ENCODE measurements at places on chromosomes 12 and 14.

DNA sequence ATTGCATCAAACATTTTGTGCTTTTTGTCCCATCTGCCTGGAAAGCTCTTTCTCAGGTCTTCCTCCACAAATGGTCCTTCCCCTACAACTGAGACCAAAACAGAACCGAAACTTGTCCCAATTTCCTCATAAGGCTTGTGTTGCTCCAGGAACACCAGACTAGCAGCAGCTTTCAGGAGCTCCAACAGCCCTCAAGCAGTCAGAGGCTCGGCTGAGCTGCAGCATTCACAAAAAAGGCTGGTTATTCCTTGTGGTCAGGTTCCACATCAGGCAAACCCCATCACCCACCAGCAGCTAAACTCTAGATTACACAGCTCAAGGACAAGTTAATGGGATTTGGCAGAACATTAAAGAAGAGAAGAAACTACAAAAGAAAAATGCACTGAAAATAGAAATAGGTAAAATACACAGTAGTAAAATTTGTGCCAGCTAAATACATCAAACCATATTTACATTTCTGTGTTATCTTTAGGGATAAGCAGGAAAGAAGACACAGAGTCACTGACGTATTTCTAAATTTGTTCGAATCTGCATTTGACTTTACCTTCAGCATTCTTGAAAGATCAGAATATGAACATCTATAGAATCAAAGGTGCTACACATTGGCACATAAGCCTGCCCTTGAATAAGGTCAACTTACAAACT, 141.2 kb downstream of the STXBP6 start:
- DNase-seq = no peak

DNA sequence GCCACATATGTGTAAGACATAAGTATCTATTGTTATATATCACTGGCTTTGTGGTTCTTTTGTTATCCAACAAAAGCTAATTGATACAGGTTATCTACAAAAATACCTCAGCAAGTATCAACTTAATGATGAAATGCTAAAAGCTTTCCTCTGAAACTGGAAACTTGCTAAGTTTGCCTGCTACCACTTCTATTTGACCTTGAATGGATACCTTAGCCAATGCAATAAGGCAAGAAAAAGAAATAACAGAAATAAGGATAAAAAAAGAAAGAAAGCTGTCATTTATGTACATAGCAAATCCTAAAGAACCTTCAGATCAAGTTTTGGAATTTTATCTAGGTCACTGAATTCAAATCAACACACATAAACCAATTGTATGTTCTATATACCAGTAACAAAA, 35.5 kb upstream of the RASSF3 start:
- DNase-seq = no peak

DNA sequence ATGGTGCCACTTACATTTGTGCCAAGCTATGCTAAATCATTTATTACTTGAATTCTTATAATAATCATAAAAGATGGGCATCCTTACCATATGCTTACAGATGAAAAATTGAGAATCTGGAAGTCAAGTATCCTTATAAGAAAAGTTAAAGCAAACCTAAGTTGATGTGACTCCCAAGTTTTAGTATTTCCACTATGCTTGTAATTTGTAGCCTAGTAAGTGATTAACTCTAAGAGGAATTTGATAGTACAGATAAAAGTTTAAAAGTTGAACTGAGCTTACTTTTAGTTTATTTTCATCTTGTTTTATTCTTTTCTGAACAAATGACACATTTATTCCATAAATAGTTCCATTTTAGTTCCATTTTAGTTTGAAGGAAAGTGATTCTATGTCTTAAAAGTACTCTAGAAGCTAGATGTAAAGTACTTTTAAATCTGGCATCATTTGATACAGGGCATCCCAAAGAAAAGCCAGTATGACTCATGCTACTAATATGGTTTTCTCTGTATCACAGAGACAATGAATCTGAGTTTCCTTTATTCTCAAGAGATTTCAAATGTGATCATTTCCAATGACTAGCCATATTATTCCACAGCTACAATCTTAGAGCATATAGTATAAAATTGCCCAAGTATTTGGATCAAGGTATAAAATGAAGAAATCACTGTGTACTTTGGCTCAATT, 596.0 kb downstream of the SLC16A7 start:
- no peak for DNase-seq

DNA sequence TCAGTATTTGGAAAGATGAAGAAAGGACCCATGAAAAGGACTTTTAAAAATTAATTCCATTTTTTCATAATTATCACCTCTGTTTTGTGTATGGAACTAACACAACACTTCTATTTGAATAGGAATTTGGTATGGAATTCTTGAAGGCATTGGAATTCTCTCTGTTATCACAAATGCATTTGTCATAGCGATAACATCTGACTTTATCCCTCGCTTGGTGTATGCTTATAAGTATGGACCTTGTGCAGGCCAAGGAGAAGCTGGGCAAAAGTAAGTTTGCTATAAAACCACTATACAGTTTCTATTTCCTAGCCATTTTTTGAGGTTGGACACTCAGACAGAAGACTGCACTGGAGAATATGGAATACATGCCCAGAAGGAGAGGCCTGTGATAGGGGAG, 98.6 kb downstream of the SLC5A8 start:
- no peak for DNase-seq

DNA sequence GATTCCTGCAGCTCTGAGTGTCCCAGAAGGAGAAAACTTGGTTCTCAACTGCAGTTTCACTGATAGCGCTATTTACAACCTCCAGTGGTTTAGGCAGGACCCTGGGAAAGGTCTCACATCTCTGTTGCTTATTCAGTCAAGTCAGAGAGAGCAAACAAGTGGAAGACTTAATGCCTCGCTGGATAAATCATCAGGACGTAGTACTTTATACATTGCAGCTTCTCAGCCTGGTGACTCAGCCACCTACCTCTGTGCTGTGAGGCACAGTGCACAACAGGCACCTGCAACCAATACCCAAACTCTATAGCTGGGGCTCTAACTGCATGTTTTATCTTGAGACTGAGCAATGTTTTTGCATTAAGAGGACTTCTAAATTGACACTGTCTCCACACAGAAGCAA, 379.2 kb upstream of the OR4E1 start:
- DNase-seq = no peak

GRCh38 chr12:115722181-115722580, 555.3 kb downstream of the MED13L start:
- DNase-seq = no peak

DNA sequence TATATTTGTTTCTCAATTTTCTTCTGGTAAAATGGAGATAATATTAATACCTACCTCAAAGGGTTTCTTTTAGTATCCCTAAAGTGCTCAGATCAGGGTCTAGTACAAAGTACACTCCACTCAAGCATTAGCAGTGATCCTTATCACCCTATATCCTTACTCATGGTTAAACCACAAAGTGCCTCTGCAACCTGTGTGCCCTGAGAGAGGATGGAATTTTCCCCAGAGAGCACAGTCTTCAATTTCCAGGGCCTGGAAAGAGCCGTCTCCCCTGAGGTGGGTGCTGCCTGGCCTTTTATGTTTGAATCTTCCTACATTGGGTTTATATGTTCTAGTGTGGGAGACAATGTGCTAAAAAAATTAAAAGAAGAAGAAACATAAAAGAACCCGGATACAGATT, 183.1 kb upstream of the FBXO33 start:
- DNase-seq = no peak

GRCh38 chr14:51527073-51527472, 124.6 kb upstream of the FRMD6 start:
- no peak for DNase-seq

DNA sequence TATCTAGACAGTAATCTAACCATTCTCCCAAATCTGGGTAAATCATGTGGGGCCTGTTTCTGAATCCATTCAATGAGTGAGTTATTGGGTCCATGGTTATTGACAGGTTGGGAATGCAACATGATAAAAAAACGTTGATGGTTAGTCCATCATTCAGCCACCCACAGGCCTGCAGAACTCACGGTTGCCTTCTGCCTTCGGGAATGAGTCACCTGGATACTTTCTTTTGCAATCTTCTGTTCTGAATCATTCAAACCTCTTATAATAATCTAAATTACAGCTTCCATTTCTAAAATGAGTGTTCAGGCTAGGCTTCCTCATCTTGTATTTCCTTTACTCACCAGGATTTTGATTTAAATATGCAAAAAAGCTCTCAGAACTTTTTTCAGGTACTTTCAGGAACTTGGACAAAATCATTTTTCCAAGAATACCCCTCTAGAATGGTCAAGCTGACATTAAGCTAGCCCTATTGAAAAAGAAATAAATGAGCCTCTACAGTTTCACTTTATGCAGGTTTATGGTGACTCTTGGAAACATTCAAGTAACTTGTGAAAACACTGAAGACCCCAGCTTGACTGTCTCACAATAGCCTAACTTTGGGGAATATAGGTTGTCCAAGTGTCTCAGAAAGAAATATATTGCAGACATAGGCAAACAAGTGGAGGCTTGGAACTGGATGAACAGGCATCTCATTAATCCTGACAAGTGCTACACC, 94.4 kb downstream of the KCNK10 start:
- DNase-seq = no peak

GRCh38 chr12:46451276-46452021, 78.9 kb upstream of the SLC38A2 start:
- DNase-seq = no peak

- no peak for DNase-seq
These were observed 36.9 kb downstream of the RAD9B start for GRCh38 chr12:110538869-110539622.

GRCh38 chr12:14099994-14100393, 118.6 kb upstream of the GRIN2B start:
- no peak for DNase-seq

DNA sequence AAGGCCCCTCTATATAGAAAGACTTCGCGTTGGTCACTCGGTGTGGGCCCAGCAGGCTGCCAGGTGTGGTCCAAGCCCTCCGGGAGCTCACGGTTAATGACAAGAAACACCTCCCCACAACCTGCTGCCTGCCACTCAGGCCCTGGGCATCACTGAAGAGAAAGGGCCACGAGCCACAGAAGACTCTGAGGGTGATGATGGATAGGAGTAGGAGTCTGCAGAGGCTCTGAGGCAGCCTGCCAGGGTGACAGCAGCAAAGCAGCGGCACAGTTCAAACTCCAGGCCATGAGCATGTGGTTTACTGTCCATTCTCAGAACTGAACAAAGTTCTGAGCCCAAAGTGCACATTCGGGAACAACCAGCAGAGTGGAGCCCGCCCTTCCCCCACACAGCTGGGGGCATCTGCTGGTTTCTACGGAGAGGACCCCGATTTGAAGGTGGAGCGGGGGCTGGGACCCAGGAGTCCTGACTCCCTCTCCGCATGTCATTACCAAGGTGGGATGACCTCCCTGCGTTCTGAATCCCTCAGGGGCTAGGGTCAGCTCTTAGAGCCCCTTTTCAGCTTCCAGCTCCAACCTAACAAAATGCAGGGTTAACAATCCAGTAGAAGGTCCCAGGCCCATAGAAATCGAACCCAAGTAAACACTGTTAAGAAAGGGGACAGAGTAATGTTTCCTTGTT, 65.8 kb downstream of the VWF start:
- DNase-seq = no peak

DNA sequence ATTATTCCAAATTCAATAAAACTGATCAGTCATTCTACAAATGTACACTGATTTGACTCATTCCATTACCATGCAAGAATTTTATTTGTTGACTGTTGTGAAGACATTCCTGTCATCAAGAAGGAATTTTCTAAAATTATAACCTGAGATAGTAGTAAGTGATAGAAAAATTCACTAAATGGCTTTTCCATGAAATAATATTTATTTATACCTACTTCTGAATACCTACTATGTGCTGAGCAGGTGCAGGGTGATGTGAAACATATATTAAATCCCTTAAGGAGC, 841.7 kb downstream of the NRXN3 start:
- DNase-seq = no peak

DNA sequence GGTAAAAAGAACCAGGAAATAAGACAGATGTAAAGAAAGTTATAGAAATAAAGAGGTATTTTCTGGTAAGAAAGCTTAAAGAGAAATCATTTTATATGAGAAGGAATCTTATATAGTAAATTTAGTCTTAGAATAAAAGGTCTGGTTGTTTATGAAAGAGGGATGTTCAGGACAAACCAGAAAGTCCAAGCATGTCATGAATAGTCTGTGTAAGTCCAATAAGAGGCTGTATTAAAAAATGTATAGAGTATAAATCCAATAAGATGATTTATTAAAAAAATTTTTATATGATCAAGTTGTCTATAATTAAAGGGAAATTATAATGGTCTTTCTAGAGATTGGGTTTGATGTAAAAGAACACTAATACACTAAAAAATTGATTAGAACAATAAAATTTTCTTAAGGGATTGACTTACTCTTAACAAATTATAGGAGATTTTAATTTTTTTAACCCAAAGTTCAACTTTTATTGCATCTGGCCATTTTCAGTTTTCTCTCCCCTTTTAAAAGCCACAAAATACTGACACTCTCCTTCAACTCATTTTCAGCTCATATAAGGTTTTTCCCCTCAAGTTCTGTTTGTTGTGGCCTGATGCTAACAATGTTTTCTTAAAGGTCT, 35.1 kb downstream of the ST8SIA1 start:
- no peak for DNase-seq

DNA sequence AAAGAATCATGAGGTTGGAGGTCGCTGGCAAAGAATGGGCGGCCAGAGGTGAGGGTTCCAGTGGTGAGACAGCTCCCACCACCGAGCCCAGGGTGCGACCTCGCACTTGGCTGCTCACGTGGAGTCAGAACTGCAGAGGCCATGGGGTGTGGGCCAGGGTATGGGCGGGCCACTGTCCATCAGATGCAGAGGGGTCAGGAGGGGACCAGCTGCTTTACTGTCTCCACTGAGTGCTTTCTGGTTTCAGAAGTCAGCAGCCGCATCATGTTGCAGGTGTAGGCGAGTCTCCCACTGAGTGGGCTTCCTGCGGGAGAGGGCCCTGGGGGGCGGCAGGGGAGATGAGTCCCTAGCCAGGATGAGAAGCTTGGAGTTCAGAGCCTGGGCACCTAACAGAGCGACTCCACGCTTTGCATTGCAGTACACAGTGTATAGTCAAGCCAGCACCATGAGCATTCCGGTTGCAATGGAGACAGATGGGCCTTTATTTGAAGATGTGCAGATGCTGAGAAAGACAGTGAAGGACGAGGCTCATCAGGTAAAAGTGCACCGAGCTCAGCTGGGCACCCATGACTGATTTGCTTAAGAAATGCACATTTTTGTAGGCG, 46.9 kb upstream of the DYNC1H1 start:
- DNase-seq = no peak

- no peak for DNase-seq
These were observed 45.9 kb downstream of the TSPAN9 start for GRCh38 chr12:3122841-3123678.

DNA sequence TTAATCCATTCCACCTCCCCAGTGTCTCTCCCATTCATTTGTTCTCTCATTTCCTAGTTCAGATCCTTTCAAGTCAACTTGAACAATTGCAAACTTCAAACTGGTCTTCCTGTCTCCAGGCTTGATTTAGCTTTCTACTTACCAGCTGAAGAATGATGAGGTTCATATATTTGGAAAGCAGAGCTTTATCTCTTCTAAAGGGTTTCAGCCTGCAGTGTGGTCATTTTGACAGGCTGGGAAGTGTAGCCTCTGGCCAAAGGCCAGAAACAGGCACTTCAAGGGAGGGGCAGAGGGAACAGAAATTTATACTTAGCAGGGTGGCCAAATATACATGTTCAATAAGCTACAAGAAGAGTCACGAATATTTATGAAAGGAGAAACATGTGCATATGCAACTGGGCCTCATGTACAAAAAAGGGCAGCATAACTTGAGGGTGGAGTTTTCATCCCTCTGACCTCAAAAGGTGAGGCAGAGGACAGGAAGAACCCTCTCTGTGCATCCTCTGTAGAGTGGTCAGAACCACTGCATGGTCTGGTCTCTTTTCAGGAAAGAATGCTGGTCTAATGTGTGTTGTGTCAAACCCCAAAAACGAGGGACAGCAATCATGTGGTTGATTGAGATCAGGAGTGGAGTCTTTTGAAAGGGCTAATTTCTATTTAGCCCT, 34.0 kb upstream of the HECTD1 start:
- no peak for DNase-seq
